ENCODE measurements at places on chromosomes 6 and 20.

DNA sequence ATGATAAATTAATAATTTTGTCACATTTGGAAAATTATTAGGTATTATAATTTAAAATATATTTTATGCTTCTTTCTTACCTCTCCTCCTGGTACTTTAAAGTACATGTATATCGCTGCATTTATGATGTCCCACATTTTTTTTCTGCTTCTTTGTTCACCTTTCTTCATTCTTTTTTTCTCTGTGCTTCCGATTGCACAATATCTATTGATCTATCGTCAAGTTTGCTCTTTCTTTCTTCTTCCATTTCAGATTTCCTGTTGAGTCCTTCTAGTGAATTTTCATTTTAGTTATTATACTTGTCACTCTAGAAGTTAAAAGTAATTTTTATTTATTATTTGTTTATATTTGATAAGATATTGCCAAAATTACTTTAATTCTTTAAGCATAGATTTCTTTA, 441.0 kb upstream of the HS3ST5 start:
- H3K36me3 ChIP-seq = no peaks in the 10 kb centered on the region
- H3K4me3 ChIP-seq = no peak overlapping the region
- no peaks in the 10 kb centered on the region for H3K4me1 ChIP-seq
- H3K27ac ChIP-seq = no peak overlapping the region

- H3K27ac ChIP-seq = no peak overlapping the region
- no peaks in the 10 kb centered on the region for H3K4me1 ChIP-seq
- H3K4me3 ChIP-seq = no peak overlapping the region
- H3K27me3 ChIP-seq = no peaks in the 10 kb centered on the region
Measured at GRCh38 chr6:49526598-49526997, 23.9 kb upstream of the C6orf141 start.

- no peaks in the 10 kb centered on the region for H3K36me3 ChIP-seq
- no peak overlapping the region for H3K27ac ChIP-seq
- H3K4me3 ChIP-seq = no peak overlapping the region
- no peak for DNase-seq
- no peaks in the 10 kb centered on the region for H3K4me1 ChIP-seq
Measured at GRCh38 chr6:73339340-73339739, 14.7 kb downstream of the DPPA5 start.

DNA sequence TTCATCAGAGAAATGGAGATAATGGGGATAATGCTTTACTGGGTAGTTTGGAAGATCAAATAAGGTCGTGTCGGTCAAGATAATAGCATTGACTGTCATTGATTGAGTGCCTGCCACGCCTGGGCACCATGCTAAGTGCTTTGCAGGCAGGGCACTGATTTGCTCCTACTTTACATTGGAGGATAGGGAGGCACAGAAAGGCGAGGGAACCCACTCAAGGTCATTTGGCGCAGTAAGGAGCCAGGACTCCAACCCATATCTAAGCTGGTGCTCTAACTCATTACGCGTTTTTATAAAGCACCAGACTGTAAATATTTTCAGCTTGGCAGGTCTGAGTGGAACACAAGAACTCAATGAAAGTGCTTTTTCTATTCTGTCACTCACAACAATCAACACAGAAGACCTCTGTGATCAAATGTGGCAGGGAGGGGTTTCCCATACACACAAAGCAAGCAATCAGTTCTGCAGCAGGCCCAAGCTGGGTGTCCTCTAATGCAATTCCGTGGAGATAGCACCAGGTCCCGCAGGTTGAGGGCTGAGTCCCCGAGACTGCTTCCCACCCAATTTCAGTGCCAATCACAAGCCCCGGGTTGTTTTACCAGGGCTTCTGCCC, 373.6 kb downstream of the CDH26 start:
- DNase-seq = no peak
- H3K36me3 ChIP-seq = no peaks in the 10 kb centered on the region
- H3K4me1 ChIP-seq = no peaks in the 10 kb centered on the region
- no peak overlapping the region for H3K27ac ChIP-seq
- no peak overlapping the region for H3K4me3 ChIP-seq

DNA sequence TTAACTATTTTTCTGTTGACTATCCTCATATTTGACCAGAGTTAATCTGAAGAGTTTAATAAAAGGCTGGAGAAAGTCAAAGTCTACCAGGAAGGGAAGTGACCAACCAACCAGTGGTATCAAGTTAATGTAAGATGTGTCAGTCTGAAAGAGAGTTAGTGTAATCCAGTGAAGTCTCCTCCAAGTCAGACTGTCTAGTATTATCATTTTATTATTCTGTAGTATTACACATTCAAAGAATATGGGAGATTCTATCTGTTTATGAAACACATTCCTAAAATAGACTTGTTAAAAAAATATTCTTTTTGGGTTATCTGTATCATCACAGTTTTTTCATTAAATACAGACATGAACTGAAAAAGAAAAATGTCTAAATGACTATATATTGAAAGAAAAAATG, 194.4 kb downstream of the BTBD9 start:
- peaks cover 17% of the 10 kb centered on the region for H3K4me1 ChIP-seq
- H3K36me3 ChIP-seq = no peaks in the 10 kb centered on the region
- no peak for DNase-seq

GRCh38 chr6:4844108-4844507, 67.9 kb downstream of the CDYL start:
- H3K27ac ChIP-seq = peak overlapping the region; percentile 26
- no peaks in the 10 kb centered on the region for H3K27me3 ChIP-seq
- peaks cover 21% of the 10 kb centered on the region for H3K36me3 ChIP-seq
- peak overlapping the region; percentile 26 for H3K4me3 ChIP-seq
- H3K4me1 ChIP-seq = peaks cover 98% of the 10 kb centered on the region
- DNase-seq = no peak

GRCh38 chr6:148757944-148758480, 11.2 kb downstream of the UST start:
- H3K4me3 ChIP-seq = peak overlapping the region; percentile 56
- H3K27ac ChIP-seq = peak overlapping the region; percentile 92
- no peaks in the 10 kb centered on the region for H3K36me3 ChIP-seq
- no peak for DNase-seq

DNA sequence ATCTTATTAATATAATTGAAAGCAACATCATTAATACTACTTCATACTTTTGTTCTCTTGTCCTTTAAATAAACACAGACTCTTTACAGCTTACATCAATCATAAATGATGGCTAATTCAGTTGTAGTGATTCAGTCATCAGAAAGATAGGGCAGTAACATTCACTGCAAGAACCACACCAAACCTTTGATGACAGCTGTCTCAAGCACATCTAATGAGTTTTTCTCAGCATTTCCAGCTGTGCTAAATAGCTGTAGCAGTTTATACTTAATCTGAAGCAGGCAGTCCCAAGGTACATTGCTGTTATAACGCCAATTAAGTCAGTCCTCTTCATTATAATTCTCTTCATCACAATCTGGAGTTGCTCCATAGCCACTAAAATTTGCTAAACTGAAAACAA, 45.7 kb downstream of the PREP start:
- H3K27ac ChIP-seq = no peak overlapping the region
- peaks cover 16% of the 10 kb centered on the region for H3K4me1 ChIP-seq
- H3K36me3 ChIP-seq = peaks cover 49% of the 10 kb centered on the region
- H3K27me3 ChIP-seq = no peaks in the 10 kb centered on the region

GRCh38 chr20:5481872-5482271, 165.1 kb upstream of the PROKR2 start:
- no peaks in the 10 kb centered on the region for H3K36me3 ChIP-seq
- H3K4me3 ChIP-seq = no peak overlapping the region
- DNase-seq = no peak
- H3K27ac ChIP-seq = no peak overlapping the region

- no peaks in the 10 kb centered on the region for H3K4me1 ChIP-seq
- no peak overlapping the region for H3K27ac ChIP-seq
- H3K36me3 ChIP-seq = no peaks in the 10 kb centered on the region
- H3K27me3 ChIP-seq = peaks cover 6% of the 10 kb centered on the region
- no peak for DNase-seq
Measured at GRCh38 chr20:10733122-10733521, 59.3 kb upstream of the JAG1 start.

- H3K27me3 ChIP-seq = no peaks in the 10 kb centered on the region
- H3K36me3 ChIP-seq = no peaks in the 10 kb centered on the region
- peaks cover 2% of the 10 kb centered on the region for H3K4me1 ChIP-seq
- no peak for DNase-seq
- H3K4me3 ChIP-seq = no peak overlapping the region
Measured at GRCh38 chr6:23323897-23324296, 754.5 kb downstream of the HDGFL1 start.

GRCh38 chr6:90285042-90285481, 11.6 kb downstream of the BACH2 start:
- H3K36me3 ChIP-seq = no peaks in the 10 kb centered on the region
- H3K27ac ChIP-seq = peak overlapping the region; percentile 81
- peak overlapping the region; percentile 79 for H3K4me3 ChIP-seq
- H3K27me3 ChIP-seq = peaks cover 5% of the 10 kb centered on the region

GRCh38 chr20:34022839-34023234, 29.1 kb downstream of the RALY start:
- no peaks in the 10 kb centered on the region for H3K36me3 ChIP-seq
- peaks cover 96% of the 10 kb centered on the region for H3K4me1 ChIP-seq
- H3K4me3 ChIP-seq = no peak overlapping the region
- peak overlapping the region; percentile 46 for H3K27ac ChIP-seq
- no peaks in the 10 kb centered on the region for H3K27me3 ChIP-seq

- DNase-seq = no peak
- H3K27me3 ChIP-seq = peaks cover 1% of the 10 kb centered on the region
- H3K4me1 ChIP-seq = no peaks in the 10 kb centered on the region
- no peak overlapping the region for H3K4me3 ChIP-seq
- H3K36me3 ChIP-seq = no peaks in the 10 kb centered on the region
Measured at GRCh38 chr6:25315194-25316177, 36.3 kb downstream of the CARMIL1 start.

DNA sequence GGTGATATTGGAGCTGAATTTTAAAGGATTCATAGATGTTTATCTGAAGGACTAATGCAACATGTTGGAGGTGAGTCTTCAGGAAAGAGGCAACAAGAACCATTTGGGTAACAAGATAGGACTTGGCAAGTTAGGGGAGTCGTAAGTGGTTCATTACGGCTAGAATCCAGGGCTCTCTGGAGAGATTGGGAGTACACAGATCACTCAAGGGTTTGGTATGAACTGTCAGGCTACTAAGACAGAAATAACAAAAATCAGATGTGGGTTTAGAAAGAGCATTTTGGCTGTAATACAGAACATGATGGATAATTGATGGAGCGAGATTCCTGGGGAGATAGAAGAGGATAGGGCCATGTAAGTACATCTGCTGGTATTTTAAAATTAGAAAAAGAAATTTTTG, 86.3 kb upstream of the ESR1 start:
- DNase-seq = no peak
- H3K36me3 ChIP-seq = no peaks in the 10 kb centered on the region
- H3K27me3 ChIP-seq = peaks cover 2% of the 10 kb centered on the region
- H3K4me1 ChIP-seq = no peaks in the 10 kb centered on the region

DNA sequence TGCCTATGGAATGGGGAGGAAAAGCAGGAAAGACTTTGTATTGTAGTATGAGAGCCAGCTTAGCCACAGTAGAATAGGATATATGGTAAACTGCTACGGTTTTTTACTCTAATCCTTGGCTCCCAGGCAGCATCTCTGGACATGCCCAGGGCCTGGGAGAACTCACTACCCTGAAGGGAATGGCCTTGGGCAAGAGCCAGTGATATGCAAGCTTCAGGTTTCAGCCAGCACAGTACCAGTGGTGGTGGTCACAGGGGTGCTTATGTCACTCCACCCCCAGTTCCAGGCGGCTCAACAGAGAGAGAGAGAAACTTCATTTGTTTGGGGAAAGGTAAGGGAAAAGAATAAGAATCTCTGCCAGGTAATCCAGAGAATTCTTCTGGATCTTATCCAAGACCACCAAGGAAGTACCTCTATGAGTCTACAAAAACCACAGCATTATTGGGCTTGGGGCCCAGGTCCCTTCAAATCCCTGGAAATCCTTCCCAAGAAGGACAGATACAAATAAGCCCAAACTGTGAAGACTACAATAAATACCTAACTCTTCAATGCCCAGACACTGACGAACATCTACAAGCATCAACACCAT, 121.2 kb downstream of the THBS2 start:
- no peak for DNase-seq
- no peak overlapping the region for H3K27ac ChIP-seq
